ENCODE measurements at places on chromosomes 16 and 17. TPM values are rescaled to one million over a fixed set of nuclear protein-coding genes. Genes with fewer than 3 reads are reported as not detected.

Gene MYH8
- total RNA-seq, result not detected

- H3K36me3 ChIP-seq, result no peaks in the 10 kb centered on the region
- H3K27me3 ChIP-seq, result no peaks in the 10 kb centered on the region
- H3K27ac ChIP-seq, result peak overlapping the region; percentile 89
- peak overlapping the region; percentile 63 for H3K4me3 ChIP-seq
- no peak for DNase-seq
- H3K4me1 ChIP-seq, result peaks cover 12% of the 10 kb centered on the region
Measured at GRCh38 chr17:29567304-29567553, 392 bp upstream of the ABHD15 start.

GRCh38 chr16:24729951-24730815 is 732 bp downstream of the TNRC6A start:
- H3K27me3 ChIP-seq, result no peaks in the 10 kb centered on the region
- peaks cover 14% of the 10 kb centered on the region for H3K4me1 ChIP-seq
- no peaks in the 10 kb centered on the region for H3K36me3 ChIP-seq
- peak overlapping the region; percentile 93 for H3K27ac ChIP-seq

Gene ENPP7
- total RNA-seq, result not detected

Gene KRTAP4-6
- total RNA-seq, result not detected

GRCh38 chr17:8668176-8668740 is 37.7 kb upstream of the MYH10 start:
- H3K27me3 ChIP-seq, result no peaks in the 10 kb centered on the region
- no peak for DNase-seq
- H3K27ac ChIP-seq, result no peak overlapping the region

DNA sequence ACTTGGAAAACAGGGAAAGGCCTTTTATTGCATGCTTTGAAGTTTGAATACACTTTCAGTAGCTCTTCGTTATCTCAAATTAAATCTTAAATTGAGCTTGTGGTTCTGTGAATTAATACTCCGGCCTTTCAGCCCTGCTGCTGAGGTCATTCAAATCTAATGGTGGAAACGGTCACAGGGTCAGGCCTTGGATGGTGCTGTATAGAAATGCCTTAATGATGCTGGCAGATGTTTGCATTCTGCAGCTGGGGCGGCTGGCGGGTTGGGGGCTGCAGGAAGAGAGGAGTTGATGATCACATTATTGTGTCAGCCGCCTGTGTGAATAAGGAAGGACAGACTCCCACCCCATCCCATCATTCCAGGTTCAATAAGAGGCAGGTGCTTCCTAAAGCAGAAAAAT is 723.6 kb downstream of the WWOX start:
- DNase-seq, result no peak
- H3K36me3 ChIP-seq, result no peaks in the 10 kb centered on the region
- no peak overlapping the region for H3K4me3 ChIP-seq
- no peaks in the 10 kb centered on the region for H3K27me3 ChIP-seq
- no peak overlapping the region for H3K27ac ChIP-seq

DNA sequence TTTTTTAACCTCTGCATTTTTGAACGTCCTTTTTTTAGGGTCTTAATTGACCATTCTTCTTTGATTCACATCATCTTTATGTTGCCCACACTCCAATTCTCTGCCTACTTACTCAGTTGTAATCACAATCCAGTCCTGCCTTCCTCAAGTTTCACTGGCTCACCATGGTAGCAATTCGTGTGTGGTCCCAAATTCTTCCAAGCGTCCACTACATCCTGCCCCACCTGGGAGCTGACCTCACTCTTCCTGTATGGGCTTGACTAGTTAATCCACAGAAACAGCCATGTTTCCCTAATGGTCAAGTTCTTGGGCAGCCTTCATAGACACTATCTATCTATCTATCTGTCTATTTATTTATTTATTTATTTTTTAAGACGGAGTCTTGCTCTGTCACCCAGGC is 7.1 kb downstream of the TLCD2 start:
- H3K36me3 ChIP-seq, result no peaks in the 10 kb centered on the region
- H3K27me3 ChIP-seq, result no peaks in the 10 kb centered on the region
- H3K27ac ChIP-seq, result no peak overlapping the region
- DNase-seq, result no peak

Gene C1QTNF8
- 0.80 TPM for total RNA-seq

DNA sequence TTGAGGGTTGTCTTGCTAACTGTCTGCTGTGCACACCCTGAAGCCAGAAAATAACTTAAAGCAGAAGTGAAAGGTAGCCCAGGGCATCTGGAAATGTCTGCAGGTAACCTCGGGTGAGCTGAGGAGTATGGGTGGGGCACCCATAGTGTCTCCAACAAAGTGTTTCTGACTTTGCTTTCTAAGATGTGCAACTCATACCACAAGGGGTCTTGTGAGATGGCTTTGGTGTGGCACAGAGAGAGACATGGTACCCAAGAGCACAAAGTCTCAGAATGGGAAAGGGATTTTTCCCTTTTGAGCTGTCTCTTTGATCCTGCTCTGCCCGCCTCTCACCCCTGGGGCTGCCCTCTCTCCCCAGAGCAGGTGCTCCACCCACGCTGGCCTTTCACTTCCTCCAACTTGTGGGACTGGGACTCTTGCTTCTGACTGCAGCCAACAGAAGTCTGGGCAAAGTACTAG is 6.9 kb downstream of the CHD9 start:
- DNase-seq, result no peak
- H3K27ac ChIP-seq, result no peak overlapping the region
- no peaks in the 10 kb centered on the region for H3K36me3 ChIP-seq
- H3K4me1 ChIP-seq, result no peaks in the 10 kb centered on the region
- H3K4me3 ChIP-seq, result no peak overlapping the region

DNA sequence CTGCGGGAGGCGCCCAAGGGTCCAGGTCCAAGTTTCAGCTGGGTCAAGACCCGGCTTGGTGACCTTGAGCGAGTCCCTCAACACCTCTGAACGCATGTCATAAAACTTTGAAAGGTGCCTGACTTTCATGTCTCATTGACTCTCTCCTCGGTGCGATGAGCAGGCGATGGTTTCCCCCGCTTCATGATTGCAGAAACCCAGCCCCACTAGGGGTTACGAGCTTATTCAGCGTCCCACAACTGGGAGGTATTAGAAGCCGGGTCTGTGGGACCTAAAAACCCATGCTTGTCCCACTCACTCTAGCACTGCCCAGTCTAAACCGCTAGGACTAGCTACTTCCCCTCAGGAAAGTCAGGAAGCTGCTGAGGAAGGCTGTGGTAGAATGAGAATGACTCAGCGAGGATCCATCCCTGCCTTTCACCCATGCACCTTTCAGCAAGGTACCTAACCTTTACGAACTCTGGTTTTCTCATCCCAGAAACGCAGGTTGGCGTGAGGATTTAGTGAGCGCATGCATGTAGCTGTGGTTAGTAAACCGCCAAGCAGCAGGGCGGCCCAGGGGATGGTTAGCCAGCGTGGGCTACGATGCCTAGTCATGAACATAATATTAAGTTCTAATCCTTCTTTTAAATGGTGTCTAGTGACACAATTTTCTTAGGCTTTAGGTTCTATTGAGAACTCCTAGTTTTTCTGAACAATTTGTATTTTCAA is 26.2 kb upstream of the RFFL start:
- DNase-seq, result peak; percentile 23
- no peaks in the 10 kb centered on the region for H3K27me3 ChIP-seq
- peak overlapping the region; percentile 74 for H3K4me3 ChIP-seq
- no peaks in the 10 kb centered on the region for H3K36me3 ChIP-seq
- H3K27ac ChIP-seq, result no peak overlapping the region

Gene BRICD5
- total RNA-seq, result 6.1 TPM

Gene ZNF19
- 6.0 TPM for total RNA-seq

- H3K36me3 ChIP-seq, result no peaks in the 10 kb centered on the region
- H3K4me3 ChIP-seq, result no peak overlapping the region
- DNase-seq, result no peak
- H3K27me3 ChIP-seq, result no peaks in the 10 kb centered on the region
Measured at GRCh38 chr16:88497561-88498462, 44.7 kb downstream of the ZFPM1 start.

- DNase-seq, result no peak
- H3K4me1 ChIP-seq, result no peaks in the 10 kb centered on the region
- no peak overlapping the region for H3K27ac ChIP-seq
- no peaks in the 10 kb centered on the region for H3K27me3 ChIP-seq
Measured at GRCh38 chr17:48308581-48308980, 121.4 kb downstream of the SKAP1 start.

DNA sequence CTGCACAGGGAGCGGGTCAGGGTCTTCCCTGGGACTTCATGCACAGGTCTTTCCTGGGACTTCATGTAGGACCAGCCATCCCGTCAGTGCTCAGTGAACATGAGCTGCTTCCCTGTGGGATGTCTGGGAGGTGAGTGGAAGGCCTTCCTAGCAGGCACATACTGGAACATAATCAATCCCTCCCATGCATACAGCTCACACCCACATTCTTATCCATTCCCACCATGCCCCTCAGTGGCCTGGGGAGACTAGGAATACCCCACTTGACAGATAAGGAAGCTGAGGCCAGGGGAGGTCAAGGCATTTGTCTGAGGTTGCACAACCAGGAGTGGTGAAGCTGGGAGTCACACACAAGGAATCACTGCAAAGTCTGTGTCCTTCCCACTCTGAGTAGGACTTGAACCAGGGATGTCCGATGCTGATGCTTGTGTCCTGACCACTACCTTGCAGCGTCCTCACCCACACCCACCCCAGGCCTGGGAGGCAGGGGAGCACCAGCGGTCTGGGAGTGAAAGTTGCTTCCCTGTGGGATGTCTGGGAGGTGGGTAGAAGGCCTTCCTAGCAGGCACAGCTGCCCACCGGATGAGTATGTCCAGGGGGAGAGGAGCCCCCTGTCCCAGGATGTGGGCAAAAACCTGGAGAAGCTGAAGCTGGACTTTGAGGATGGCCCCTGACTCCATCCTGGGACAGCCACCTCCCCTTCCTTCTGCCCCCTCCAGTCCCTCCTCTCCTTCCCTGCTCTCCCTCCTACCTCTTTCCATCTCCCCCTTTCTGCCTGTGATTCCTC is 1.0 kb upstream of the NLRC5 start:
- DNase-seq, result no peak
- peak overlapping the region; percentile 65 for H3K4me3 ChIP-seq
- H3K27ac ChIP-seq, result peak overlapping the region; percentile 86
- H3K36me3 ChIP-seq, result no peaks in the 10 kb centered on the region
- peaks cover 17% of the 10 kb centered on the region for H3K4me1 ChIP-seq

Gene SLC25A19
- total RNA-seq, result 11.8 TPM

Gene DOC2A
- 5.1 TPM for total RNA-seq
